ENCODE measurements at places on chromosomes 12 and 14.

DNA sequence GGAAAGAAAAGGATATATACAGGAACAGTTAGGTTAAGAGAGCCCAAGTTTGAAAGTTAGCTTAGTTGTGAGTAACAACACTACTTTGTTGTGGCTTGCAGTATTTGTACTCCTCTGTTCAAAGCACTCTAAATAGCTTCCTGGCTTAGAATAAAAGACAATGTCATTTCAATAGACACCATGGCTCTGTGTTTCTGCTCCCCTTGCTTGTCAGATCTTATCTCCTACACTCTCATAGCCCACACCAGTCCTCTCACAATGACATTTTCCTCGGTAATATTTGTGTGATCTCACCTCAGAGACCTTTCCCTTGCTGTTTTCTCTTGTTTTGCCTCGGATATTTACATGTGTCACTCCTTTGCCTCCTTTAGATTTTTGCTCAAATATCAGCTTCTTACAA is 418.4 kb downstream of the MDGA2 start:
- no peak for DNase-seq

DNA sequence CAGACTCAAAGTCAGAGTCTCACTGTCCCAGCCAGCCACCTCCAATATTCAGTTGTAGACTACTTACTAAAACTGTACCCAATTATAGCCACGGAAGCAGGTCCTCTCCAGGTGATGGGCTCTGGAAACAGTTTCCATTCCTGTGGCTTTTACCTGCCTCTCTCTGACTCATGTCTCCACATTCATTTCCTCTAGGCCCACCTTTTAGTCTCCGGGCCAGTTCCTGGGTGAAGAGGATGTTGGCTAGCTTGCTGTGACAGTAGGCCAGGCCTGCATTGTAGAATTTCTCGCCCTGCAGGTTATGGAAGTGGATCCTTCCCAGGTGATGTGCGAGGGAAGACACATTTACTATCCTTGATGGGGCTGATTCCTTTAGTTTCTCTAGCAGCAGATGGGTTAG is 5.6 kb downstream of the RDH11 start:
- no peak for DNase-seq

DNA sequence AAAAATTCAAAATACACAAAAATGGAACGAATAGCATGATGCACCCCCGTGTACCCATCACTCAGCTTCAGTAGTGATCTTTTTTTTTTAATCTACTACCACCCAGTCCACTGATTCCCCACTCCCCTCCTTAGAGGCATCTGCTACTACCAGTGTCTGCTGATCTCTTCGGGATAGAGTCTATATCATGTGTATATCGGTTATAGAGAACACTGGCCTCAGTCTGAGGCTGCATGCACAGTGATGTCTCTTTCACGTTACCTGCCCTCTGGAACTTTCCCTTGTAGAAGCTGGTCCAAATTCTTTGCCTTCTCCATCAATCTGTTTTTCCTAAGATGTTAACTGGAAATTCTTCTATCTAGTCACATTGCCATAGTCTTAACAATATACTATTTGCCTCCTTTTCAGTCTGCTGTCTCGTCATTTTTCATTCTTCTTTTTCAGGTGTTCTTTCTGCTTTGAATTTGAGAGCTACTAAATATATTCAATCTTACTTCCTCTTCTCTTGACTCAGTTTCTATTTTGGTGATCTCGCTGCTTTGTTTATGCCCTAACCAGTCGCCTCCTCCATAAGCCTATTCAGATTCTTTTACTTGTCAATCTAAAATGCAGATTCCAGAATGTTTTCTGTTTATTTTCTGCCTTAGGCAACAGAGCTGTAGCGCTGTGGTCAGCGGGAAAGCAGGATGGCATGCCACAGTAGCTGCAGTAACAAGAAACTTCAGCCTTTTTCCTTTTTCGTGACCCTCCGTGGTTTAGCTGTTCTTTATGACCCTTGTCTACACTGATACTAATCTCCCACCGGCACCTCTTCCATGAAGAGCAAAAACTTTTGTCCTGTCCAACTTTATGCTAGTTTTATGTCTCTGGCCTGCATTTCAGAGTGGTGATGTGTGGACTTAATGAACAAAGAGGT is 67.0 kb downstream of the FBXW8 start:
- no peak for DNase-seq

DNA sequence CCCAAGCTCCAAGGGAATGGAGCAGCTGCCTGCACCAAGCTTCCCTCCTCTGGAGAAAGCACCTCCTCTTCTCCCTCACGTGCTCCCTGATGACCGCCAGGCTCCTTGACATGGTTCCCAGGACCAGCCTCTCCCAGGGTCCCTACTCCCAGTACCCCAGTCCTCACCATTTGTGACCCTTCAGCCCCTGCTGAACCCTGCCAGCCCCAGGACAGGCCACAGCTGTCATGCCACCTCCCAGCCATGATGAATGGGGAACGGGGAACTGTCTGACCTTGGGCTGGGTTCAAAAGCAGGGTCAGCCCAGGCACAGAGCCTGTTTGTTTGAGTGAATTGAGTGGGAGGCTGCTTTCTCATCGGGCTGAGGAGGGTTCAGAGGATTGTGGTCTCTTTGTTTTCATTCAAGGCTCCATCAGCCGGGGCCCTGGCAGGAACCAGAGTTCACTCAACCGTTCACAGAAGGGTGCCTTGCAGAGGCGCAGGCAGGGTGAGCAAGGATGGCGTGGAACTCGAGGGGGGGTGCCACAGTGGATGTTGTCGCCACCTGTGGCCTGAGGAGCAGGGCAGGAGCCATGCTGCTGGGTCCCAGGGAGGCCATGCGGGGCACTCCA is 344.5 kb upstream of the SFSWAP start:
- DNase-seq: no peak

GRCh38 chr12:68281322-68282077 is 28.1 kb upstream of the IL22 start:
- DNase-seq: no peak

- no peak for DNase-seq
Measured at GRCh38 chr12:70236990-70237389, 6.2 kb upstream of the CNOT2 start.

GRCh38 chr12:38995249-38995648 is 89.9 kb upstream of the CPNE8 start:
- no peak for DNase-seq

- no peak for DNase-seq
Measured at GRCh38 chr12:3398196-3398789, 92.7 kb upstream of the PRMT8 start.

DNA sequence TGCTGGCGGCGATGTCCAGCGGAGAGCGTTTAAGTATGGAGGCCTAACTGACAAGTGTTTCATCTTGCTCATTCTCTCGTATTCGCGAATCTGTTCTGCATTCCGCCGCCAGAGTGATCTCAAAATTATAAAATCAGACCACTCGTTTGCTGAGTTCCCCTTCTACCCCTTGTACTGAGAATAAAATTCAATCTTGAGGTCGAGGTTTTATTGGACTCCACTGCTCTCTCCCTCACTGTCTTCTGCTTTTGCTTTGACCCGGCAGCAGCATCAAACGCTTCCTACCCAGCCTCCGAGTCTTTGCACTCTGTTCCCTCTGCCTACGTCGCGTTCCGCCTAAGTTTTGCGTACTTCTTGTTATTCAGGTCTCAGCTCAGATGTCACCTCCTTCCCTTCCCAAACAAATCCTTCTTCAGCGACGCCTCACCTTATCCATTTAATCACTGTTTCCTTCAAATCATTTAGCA is 462 bp downstream of the KNTC1 start:
- peak; percentile 30 for DNase-seq

DNA sequence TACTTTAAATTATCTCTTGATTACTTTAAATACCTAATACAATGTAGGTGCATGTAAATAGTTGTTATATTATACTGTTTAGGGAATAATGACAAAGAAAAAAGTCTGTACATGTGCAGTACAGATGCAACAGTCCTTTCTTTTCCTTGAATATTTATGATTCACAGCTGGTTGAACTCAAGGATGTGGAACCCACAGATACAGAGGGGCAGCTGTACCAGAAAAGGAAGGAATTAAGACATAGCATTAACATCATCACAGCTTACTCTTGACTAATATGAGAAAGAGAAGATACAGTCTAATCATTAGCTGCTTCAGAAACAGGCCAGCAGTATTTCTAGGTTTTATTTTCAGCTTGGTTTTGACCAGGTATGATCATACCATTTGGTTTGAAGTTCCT is 34.7 kb upstream of the AP4S1 start:
- peak; percentile 21 for DNase-seq

DNA sequence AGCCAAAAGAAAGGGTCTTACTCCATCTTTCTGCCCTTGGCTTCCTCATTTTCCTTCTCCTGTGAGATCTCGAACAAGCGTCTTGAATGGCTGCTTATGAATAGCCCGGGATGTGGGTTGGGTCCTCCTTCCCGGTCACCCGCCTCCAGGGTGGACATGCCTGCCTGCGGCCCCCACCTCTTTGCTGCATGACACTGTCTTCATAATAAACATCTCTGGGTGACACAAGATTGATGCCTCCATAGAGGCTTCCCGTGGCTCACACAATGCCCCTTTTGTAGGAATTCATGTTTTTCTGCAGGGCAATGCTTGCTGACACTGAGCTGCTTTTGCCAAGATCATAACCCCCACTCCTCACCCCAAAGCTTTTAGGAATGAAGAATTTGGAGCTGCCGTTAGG is 125.9 kb downstream of the ZNF664 start:
- no peak for DNase-seq

DNA sequence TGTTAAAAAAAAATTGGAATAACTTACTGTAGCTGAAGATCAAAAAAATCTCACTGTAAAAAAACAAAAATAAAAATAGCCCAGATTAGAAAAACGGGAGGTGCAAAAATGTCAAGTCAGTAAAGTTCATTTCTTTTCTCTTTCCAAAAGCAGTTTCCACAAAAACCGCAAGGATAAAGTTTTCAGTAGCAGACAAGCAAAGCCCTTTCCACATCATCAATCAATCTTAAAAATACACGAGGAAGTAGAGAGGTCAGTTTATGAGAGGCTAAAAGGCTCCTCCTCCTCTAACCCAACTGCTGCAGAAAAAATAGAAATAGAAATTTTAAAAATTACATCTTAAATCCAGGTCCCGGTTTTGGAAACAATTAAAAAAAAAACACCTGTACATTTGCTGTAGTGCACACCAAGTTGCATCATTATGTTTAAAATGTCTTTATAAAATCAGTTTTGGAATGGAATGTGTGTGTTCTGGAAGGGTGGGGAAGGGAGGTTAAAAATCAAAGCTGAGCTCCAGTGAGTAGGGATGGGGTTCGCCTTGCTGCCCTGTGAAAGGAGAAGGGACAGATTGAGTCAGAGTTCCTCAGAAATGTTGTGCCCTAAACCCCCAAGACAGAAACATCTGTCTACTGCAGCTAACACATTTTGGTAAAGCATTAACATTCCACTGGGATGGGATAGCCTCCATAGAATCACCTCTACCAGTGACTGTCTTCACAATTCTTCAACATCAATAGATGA is 5.8 kb downstream of the HNRNPC start:
- no peak for DNase-seq

DNA sequence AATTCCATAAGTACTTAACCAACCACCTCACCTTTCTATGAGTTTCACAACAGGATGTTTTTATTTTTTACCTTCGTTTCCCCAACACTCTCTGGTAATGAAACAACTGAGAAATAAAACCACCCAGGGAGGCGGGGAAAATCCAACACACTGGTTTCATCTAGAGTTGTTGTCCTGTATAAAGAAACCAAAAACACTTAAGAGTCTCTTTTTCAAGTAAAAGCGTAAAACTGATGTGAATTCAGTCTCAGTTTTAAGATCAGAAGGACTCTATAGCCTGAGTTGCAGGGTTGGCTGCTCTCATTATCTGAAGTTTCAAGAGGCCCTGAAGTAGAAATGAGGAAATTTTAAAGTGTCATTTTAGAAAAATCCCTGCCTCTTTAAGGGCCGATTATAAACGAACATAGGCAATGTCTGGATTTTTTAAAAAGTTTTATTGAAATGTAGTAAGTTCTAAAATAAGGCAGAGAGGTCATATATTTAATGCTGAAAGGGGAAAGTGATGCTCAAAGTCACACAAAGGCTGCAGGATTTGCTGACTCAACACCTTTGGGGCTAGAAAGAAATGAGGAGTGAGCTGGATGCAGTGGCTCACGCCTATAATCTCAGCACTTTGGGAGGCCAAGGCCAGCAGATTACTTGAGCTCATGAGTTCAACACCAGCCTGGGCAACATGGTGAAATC is 27.2 kb downstream of the HIGD1C start:
- DNase-seq: no peak

DNA sequence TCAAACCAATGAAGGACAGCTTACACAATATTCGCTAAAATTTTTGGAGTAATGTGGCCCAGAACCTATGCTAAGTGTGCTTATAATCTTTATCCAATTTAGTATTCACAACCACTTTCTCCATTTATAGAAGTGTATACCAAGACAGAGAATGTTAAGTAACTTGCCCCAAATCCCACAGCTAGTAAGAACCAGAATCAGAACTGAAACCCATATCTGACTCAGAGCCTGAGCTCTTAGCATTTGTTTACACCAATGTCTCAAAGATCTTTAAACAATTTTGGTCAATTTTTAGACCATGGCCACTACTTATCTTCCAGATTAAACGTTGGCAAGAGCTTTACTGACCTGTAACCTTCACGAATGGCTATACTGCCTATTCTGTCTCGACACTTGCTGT is 53.0 kb downstream of the PAPLN start:
- peak; percentile 41 for DNase-seq

DNA sequence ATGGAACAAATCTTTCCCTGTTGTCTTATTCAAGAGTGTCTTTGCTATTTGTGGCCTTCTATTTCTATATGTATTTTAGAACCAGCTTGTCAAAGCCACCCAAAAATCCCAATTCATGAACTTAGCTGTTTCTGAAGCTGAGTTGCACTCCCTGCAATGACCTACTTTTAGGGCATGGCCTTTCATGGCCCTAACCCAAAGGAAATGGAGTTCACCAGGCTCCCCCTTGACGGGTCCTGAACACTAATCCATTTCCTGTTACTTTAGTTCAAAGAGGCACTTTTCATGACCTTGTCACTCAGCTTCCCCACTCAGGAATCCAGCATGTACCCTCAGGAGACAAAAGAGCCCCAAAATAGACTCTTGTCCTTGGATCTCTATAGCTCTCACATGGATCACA is 7.6 kb downstream of the TMED8 start:
- no peak for DNase-seq

DNA sequence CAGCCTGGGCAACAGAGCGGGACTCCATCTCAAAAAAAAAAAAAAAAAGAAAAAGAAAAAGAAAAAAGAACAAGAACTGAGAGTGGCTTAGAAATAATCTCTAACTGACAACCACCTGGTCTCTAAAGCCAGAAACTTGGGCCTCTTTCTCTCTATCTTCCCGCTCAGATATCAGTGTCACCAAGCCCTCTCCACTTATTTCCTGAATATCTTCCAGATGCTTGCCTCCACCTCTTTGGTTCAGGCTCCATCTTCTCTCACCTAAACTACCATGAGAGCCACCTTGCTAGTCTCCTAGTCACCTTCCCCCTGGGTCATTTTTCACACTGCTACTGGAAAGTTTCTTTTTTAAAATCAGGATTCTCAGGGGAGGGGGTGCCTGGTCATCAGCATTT is 1.8 kb upstream of the TM9SF1 start:
- DNase-seq: no peak

DNA sequence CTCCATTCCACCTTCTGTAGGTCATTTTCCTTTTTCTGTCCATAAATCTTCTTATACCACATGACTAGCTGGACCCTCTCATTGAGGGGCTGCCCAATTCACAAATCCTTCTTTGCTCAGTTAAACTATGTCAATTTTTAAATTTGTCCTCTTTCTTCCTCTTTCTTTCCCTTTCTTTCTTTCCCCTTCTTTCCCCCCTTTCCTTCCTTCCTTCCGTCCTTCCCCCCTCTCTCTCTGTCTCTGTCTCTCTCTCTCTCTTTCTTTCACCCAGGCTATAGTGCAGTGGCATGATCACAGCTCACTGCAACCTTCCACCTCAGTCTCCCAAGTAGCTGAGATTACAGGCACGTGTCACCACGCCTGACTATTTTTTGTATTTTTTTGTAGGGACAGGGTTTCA is 47.1 kb upstream of the TMEM263 start:
- no peak for DNase-seq
